ENCODE measurements at places on chromosomes 2 and 18.

- no peak for DNase-seq
These were observed 39.2 kb downstream of the MREG start for GRCh38 chr2:215973954-215974699.

- no peak for DNase-seq
These were observed 29.0 kb upstream of the MAL start for GRCh38 chr2:94996305-94997100.

DNA sequence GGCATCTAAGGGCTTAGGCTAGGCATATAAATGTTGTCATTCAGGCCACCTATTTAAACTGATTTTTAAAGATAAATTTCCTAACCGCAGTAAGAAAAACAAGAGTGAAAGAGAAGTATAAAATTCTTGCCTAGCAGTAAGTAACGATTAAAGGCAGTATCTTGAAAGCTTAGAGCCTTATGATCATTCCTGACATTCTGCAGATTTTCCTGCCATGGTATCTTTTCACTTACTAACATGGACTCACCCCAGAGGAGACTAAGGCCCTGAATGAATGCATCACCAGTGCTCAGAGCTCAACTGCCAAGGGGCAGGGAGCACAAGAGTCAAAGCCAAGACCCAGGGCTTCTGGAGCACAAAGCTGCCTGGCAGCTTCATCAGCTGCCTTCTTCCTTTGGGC, 133.1 kb downstream of the GCA start:
- DNase-seq: no peak

- DNase-seq: no peak
These were observed 21.2 kb upstream of the EPAS1 start for GRCh38 chr2:46275995-46276394.

GRCh38 chr18:21991081-21991534, 178.3 kb upstream of the GATA6 start:
- no peak for DNase-seq

DNA sequence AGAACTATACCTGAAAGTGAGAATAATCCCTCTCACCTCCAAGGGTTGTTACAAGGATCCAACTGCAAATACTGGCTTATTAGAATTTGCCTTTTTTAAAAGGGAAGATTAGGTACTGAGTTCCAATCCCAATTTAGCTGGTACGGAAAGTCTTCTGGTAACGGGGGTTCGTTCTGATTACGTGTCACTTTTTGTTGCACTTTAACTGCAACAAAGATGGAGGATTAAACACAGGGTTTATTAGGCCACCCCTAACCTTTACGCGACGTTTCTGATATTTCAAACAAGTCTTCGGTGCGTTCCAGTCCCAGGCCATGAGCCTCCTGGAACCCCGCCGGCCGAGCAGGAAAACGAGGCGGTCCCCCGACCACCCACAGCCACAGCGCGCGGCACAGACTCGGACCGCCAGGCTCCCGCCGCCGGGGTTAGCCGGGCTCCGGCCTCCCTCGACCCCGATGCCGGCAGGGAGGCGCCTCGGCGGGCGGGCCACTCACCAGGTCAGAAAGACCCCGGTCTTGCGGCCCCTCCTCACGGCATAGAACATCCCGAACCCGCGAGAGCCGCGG, 411 bp downstream of the RNASEH1 start:
- no peak for DNase-seq

- DNase-seq: no peak
These were observed 2.5 kb downstream of the VIT start for GRCh38 chr2:36698993-36699392.

DNA sequence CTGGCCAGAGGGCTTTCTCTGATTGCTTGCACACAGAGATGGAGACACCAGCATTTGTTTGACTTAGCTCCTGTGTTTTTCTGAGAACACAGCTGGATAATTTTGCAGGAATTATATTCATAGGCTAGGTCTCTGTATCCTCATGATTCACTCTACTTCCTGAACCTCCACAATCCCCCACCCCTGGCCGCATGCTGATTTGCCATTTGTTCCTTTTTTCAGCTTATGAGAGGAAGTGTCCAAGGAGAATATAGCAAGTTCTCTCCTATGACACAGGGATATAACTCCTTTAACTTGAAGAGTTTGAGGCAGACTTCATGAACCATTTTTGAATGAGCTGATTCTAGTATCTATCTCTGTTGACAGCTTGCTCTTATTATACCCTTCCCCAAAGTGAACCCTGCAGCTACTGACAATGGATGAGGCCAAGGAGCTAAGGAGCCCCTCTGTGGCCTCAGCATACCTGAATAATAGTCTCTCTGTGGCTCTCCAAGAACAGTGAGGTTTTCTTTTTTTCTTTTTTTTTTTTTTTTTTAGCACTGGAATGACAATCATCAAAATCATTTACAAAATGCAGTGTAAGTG, 15.4 kb downstream of the CAVIN2 start:
- DNase-seq: no peak

GRCh38 chr2:167212014-167212648, 323.9 kb downstream of the XIRP2 start:
- DNase-seq: peak; percentile 27

GRCh38 chr2:19369341-19369955, 11.0 kb upstream of the OSR1 start:
- no peak for DNase-seq

DNA sequence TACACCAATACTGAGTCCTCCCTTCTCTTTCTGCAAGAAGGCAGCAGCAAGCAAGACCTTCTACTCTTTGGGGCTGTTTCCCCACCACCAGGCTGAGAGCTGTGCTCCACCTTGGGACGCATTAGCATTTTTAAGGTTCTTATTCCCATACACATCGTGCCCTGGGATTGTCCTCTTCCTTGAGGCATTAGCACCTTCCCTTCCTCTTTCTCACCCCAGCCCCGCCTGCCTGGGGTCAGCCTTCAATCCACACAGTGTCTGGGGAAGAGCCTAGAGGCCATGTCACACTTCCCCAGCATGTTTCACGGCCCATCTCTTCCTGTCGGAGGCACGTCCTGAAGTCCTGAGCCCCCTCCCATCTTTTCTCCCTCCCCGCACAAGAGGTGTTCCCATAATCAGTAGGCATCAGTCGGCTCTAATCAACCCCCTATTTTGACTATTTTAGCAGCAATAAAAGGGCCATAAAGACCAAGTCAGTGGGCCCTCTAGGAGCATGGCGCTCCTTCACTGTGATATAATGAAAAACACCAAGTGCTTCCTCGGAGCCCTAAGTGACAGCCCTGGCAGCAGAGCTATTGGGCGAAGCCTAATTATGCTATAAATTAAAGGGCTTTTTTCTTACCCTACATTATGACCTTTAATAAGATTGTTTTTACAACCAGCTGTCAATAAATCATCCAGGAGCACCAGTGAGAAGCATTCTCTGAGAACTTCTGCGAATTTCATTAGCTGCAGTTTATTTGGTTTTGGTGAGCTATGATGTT, 55.0 kb upstream of the PKDCC start:
- no peak for DNase-seq

DNA sequence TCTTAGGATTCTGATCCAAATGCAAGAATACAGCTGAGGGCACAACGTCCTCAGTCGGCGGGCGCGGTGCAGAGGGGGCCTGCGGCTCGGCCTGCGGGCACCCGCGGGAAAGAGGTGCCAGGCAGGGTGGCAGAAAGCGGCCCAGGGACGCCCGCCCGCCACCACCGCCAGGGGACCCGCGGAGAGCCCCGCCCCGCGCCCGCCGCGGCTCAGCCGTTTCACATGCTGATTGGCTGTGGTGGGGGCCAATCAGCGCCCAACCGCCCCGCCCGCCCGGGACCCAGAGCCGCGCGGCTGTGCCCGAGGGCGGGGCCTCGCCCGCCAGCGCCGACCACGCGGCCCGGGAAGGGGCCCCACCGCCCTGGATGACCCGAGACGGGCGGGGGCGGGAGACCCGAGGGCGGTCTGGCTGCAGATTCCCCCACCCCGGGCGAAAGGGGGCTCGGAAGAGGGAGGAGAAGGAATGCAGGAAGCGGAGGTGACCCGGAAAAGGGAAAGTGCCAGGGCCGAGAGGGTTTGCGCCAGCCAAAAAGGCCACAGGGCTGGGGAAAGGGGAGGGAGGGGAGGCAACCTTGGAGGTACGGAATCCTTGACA, 8.0 kb downstream of the IRS1 start:
- peak; percentile 97 for DNase-seq

DNA sequence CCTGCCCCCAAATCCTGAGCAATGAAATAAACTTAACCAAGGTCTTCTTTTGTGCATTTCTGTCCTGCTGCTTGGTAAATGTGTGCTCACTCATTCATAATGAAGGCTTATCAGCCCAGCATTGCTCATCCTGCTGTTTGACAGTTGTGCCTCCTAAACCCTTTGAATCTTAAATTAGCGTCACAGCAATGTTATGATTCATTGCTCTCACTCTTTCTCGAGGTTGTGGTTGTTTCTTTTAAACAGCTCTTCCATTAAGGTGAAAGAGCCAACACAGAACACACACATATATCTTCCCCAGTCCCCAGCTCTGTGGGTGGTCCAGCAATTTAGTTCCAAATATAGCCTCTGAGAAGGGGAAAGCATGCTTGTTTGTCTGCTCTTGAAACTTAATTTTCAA, 84.0 kb downstream of the EVA1A start:
- no peak for DNase-seq

DNA sequence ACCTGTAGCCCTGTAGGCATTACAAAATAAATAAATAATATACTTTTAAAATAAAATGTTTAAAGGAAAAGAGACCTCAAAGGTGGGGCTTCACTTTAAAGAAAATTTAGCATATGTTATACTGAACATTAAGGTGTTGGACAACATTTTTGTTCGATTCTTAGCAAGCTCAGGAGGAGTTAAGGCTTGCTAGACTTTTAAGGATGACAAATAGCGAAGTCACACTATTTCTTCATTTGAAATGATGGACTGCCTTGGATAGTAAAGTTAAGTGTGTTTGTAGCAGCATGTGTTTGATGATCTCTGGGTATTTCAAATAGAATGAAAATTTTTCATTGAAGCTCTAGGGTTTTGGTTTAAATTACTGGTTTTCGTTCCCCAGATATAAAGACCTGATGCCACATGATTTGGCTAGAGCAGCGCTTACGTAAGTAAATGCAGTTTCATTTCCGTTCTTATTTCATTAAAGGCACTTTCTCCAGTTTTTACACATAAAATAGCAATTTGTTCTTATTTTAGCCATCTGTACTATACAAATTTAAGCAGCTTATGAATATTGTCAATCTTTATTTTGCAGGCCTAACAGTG, 24.9 kb downstream of the HADHB start:
- no peak for DNase-seq

GRCh38 chr18:57816208-57816954, 13.3 kb upstream of the ATP8B1 start:
- no peak for DNase-seq

DNA sequence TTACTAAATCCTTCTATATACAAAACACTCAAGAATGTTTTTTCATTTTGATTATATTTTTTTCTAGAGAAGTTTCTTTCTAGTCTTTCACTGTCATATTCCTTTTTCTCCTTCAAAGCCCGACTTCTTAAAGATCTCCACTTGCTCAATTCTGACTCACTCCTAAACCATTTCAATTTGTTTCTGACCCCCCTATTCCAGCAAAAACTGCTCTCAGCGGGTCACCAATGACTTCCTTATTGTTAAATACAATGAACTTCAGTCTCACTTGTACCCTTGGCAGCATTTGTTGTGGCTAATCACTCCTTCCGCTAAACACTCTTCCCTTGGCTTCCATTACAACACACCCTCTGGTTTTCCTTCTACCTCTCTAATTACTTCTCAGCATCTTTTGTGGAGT, 111.1 kb upstream of the RBBP8 start:
- no peak for DNase-seq

DNA sequence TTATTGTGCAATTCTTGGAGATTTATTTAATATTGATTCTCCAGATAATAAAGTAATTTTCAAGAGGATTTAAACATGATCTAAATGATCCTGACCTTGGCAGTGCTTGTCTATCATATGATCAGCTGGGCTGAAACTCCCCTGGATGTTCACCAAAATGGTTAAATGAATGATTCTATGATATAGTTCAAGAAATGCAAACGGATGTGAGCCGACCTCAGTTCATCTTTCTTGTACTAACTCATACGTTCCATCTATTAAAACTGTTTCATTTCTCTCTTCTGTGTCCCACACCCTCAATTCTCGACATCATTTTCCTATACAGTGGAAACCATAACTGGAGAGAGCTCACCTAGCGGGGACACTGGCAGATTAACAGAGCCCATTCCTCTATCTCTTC, 281.7 kb upstream of the CCDC68 start:
- no peak for DNase-seq

DNA sequence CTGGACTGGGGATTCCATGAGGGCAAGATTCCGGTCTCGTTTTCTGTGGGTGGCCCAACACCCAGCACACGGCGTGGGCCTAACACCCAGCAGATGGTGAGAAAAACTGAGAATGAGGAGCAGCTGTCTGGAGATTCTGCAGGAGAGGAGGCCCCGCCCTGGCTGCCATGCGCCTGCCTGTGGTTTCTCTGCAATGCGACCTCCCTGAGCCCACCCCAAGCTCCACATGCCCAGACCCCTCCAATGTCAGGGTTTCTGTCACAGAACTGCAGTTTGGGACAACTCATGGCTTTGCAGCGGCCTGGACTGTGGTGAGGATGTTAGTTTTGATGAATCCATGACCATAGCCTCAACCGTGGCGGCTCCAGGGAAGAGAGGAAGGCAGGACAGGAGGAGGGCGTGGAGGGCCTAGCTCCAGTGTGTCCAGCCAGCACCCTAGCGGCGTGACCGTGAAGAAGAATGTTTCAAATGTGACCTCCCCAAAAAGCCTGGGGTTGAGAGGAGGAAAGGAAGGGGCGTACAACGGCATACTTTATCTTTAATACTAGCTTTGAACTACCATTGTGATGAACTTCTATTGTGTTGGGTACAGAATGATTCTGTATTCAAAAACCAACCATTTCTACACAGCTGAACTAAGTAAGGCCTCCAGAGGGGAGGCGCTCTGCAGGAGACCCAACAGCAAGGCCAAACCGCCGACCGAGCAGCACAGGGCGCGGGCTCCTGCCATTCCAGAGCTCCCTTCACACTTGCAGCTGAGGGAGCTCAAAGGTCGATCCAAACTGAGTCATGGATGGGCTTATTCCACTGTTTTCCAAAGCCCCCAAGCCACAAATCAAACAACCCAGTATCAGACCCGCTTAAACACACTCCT, 3.4 kb downstream of the PXDN start:
- DNase-seq: no peak

All from K562 (cell line).